ENCODE measurements at places on chromosomes 11 and 22. TPM values are rescaled to one million over a fixed set of nuclear protein-coding genes. Genes with fewer than 3 reads are reported as not detected.

Gene ABCC8
- total RNA-seq = 19.1 TPM

DNA sequence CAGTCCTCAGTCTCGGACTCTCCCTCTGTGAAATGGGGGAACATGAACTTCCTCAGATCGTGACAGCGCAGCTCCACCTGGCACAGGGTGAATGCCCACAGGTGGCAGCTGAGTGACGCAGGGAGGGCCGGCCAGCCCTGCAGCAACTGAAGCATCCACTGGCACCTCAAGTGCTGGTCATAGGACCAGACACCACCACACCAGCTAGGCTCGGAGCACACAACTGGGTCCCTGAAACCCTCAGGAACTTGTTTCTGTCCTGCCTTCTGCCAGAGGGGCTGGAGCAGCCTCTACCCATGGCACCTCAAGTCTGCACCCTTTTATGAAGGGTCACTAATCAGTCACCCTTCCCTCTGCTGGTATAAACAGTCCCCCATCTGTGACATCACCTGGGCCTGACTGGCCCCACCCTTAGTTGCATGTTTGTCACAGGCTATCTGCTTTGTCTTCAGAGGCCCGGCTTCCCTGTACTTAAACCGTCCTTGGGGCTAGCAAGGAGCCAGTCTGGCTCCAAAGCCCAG lies 7.4 kb upstream of the CDC42BPG start:
- DNase-seq = no peak
- peaks cover 29% of the 10 kb centered on the region for H3K4me1 ChIP-seq
- H3K4me3 ChIP-seq = no peak overlapping the region
- peaks cover 12% of the 10 kb centered on the region for H3K36me3 ChIP-seq
- no peaks in the 10 kb centered on the region for H3K27me3 ChIP-seq
- H3K27ac ChIP-seq = no peak overlapping the region

DNA sequence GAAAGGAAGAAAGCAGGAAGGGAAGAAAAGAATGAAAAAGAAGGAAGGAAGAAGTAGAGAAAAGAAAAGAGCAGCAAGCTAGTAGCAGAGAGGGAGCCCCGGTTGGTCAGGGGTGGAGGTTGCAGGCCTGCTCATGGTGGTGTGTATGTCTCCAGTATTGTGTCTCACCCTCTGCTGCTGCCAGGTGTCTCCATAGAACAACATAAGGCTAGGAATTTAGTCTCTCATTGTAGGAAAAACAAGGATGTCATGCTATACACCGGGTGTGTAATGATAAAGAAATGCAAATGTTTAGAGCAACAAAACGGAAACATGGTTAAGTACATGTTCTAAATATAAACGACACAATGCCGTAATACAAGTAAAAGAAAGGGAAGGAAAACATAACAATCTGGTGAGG lies 342.5 kb downstream of the NTM start:
- H3K36me3 ChIP-seq = no peaks in the 10 kb centered on the region
- no peak for DNase-seq
- no peaks in the 10 kb centered on the region for H3K27me3 ChIP-seq

DNA sequence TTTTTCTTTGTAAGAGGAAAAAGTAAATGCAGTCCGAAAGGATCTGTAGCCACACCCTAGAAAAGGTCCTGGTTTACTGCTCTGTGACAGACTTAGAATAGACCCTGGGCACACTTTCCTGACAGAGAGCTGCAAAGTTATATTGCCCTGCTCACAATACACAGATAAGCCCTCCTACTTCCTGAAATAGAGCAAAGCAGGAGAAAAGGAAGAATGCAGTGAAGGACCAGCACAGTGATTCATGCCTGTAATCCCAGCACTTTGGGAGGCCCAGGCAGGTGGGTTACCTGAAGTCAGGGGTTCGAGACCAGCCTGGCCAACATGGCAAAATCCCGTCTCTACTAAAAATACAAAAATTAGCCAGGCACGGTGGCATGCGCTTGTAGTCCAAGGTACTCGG lies 2.2 kb downstream of the CYB561A3 start:
- H3K36me3 ChIP-seq = peaks cover 5% of the 10 kb centered on the region
- DNase-seq = no peak
- no peak overlapping the region for H3K27ac ChIP-seq
- H3K27me3 ChIP-seq = no peaks in the 10 kb centered on the region

- H3K27ac ChIP-seq = no peak overlapping the region
- no peaks in the 10 kb centered on the region for H3K36me3 ChIP-seq
- no peaks in the 10 kb centered on the region for H3K27me3 ChIP-seq
- DNase-seq = no peak
- no peak overlapping the region for H3K4me3 ChIP-seq
Measured at GRCh38 chr11:97902828-97903227, 1117.9 kb upstream of the CNTN5 start.
